ENCODE measurements at places on chromosomes 12 and 14.

- no peak for DNase-seq
Observed at GRCh38 chr12:120504587-120504986, 8.7 kb downstream of the DYNLL1 start.

DNA sequence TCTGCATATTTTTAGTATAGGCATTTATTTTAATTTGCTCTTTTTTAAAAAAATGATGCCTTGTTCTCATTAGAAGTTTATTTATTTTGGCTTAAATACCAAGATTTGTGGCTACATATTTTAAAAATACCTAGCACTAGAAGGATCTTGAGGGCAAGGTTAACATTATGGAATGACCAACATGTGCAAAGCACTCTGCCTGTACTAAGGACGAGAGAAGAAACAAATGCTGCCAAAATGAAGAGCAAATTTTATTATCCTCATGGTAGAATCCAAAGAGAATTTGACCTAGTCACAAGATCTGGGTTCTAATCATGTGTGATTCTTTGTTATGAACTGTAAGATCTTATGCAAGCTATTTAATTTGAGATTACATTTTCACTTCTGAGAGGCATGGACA is 2.8 kb downstream of the CAND1 start:
- DNase-seq, result no peak

DNA sequence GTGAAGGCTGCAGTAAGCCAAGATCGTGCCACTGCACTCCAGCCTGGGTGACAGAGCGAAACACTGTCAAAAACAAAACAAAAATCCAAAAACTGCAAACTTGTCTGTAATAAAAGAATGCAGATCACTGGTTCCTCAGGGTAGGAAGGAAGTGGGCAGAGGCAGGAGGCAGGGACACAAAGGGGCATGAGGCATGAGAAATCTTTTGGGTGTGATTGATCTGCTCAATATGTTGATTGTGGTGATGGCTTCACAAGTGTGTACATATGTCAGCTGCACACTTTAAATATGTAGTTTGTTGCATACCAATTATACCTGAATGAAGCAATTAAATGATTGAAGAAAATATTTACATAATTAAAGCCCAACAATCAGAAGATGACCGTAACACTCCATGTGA is 117.6 kb downstream of the CMAS start:
- DNase-seq, result no peak

- DNase-seq, result no peak
Observed at GRCh38 chr12:40697566-40698259, 5.5 kb downstream of the CNTN1 start.

DNA sequence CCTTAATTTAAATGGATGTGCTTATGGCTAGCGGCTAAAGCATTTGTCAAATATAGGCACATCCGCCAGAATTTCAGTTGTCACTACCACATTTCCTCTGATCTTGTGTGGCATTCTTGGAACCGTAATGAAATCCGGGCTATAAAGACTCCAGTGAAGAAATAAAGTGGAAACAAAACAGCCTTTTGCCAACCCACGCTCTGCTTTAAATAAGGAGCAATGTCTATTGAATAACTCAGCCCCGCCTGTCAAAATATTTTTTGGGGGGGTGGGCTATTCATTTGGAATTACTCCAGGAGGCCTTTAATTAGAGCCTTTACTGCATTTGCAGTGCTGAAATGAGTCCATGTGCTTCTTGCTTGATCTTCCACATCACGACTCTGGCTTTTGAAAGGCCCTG is 179.6 kb upstream of the RPH3A start:
- no peak for DNase-seq

GRCh38 chr12:122523846-122524718 is 2.7 kb downstream of the RSRC2 start:
- no peak for DNase-seq

DNA sequence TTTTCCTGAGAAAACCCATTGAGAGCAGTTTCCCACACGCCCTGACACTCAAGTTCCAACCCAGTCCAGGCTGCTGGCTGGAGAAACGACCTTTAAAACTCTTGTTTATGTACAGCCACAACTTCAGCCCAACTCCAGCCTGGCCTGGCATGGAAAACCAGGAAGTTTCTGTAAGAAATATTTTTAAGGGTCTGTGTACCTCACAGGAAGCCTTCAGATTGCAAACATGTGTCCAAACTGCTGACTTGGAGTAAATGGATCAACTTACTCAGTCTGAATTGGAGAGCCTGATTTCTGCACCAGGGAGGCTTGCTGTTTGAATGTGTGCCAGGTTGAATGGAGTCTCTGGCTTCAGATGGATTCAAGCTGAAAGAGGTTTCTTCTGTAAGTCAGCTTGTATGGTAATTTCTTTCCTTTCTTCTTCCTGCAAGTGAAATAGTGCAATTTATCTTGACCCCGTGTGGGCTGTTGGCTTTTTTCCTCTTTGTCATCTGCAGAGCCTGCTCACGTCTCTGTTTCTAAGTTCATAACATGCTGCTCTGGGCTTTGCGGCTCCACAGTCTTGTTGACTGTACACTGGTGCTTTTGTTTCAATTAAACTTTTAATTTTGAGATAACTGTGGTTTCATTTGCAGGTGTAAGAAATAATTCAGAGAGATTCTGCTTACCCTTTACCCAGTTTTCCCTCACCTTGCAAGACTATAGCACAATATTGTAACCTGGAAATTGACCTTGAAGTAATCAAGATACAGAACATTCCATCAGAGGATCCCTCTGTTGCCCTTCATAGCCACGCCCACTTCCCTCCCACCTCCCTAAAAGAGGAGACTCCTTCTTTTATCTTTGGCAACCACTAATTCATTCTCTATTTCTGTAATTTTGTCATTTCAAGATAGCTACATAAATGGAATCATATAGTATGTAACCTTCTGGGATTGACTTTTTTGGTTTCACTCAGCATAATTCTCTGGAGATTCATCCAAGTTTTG is 109.7 kb upstream of the PRMT8 start:
- no peak for DNase-seq

All from activated gamma-delta T cell (primary cell).